Midbrain (tissue), 1 donor: ENCODE measurements at places on chromosomes 7 and 10.

DNA sequence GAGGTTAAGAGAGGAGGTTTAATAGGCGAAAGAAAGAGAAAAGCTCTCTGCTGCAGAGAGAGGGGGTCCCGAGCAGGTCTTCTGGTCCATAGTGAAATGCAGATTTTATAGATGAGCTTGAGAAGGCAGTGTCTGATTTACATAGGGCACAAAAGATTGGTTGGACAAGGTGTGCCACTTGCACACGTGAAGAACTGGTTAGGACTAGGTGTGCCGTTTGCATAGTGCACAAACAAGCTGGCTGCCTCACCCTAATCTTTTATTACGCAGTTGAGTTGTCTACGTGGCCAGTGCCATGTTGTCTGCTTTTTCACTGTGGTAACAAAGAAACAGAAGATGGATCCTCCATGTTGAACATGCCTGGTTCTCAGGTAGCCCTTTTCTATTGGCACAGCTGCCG is 82.6 kb downstream of the AMPH start:
- no peak for DNase-seq

DNA sequence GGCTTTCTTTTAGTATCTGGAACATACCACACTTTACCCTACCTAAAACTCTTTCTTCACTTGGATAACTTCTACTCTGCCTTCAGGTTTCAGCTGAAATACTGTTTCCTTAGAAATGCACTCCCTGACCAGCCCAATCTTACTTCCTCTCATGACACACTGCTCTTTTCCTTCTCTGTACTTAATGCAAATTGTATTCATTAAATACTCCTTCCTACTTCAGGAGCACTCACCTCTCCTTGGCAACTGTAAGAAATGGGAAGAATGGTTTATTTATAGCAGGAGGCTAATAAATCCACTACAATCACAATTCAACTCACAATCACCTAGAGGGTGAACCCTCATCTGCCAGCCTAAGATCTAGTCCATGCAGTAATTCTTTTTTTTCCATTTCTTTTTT is 15.2 kb downstream of the ZCWPW1 start:
- DNase-seq: no peak

- peak; percentile 37 for DNase-seq
These were observed 54.4 kb downstream of the MCMBP start for GRCh38 chr10:119817991-119818888.

DNA sequence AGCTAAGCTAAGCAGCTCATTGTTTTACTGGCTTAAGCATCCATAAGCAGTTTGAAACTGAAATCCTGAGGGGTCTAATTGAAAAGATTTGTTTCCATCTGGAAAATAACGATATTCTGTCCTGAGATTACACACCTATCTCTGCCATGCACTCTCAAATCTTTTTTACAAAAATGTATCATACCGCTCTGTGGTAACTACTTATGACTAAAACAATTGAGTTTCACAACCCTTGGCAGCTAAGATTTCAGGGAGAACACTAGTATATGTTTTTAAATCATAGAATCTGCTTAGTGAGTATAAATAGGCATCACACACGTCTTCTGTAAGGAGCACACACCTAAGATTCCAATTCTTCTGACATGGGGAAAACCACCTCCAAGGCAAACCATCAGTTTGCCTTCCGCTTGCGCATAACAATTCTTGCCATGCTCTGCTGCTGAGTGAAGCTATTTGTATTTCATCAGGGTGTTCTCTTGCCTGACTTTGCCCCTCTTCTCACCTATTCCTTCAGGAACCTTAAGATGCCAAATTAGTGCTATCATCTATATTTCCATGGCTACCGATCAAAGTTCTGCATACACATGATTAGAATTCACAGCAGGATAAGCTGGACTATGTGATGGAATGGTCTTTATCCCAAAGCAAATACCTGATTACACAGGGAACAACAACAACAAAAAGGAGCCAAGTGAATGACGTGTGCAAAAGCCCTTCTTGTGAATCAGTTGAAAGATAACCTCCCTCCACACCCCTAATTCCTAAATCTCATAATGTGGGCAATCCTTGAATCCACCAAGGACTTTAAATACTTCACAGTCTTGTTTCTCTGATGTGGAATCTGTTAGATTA is 40.9 kb downstream of the PRPF18 start:
- DNase-seq: no peak

GRCh38 chr10:3684891-3685290 is 100.1 kb downstream of the KLF6 start:
- DNase-seq: no peak

- DNase-seq: no peak
These were observed 62.3 kb downstream of the CREB5 start for GRCh38 chr7:28474640-28475039.

DNA sequence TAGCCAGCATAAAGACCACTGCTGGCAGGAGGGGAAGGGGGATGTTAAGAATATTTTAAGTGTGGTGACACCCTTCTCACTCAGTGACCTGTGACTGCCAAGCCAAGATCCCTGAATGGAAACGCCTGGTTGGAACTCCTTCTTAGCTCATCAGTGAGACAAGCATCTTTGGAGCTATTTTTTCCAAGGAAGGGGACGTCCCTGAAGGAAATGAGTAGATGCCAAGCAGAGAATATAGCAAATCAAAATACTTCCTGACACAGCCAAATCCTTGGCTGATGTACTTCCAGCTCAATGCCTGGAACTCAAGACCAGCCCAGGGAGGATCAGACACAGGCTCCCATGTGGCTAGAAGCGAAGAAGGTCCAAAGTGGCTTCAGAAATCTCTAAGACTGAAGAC is 82.2 kb downstream of the SORBS1 start:
- no peak for DNase-seq

GRCh38 chr7:55964261-55965099 is at the start of gene NIPSNAP2:
Gene NIPSNAP2 (plus strand): TSS chr7:55964585. CDS start chr7:55964610, 25 bp downstream.
- peak; percentile 65 for DNase-seq

- DNase-seq: no peak
These were observed 22.7 kb upstream of the AGFG2 start for GRCh38 chr7:100516135-100516812.

DNA sequence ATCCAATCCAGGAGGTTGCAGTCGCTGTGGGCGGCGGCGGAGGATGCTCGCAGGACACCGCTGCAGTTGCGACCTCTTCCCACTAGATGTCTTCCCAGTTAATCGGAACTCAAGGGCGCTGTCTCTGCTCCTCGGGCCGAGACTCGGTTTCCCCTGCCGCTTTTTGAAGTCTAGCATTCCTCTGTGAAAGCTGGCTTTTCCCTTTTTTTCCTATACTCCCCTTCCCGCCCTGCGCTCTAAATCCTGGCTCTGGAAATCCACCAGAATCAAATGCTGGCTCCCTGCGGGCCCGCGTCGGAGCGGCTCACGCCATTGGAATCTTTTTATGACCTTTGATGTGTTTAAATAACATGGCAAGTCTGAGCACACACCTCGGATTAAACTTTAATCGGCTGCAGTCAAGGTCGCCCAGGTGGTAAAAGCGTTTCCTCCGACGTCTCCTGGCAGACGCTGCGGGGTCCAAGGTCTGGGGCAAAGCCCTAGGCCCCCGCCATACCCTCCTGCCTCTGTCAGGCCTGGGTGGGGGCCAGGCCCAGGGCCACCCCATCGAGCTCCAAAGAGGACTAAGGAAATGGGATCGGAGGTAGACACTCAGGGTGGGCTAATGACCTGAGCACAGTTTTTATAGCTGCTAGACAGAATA is 10.7 kb upstream of the HOXA13 start:
- peak; percentile 4 for DNase-seq

DNA sequence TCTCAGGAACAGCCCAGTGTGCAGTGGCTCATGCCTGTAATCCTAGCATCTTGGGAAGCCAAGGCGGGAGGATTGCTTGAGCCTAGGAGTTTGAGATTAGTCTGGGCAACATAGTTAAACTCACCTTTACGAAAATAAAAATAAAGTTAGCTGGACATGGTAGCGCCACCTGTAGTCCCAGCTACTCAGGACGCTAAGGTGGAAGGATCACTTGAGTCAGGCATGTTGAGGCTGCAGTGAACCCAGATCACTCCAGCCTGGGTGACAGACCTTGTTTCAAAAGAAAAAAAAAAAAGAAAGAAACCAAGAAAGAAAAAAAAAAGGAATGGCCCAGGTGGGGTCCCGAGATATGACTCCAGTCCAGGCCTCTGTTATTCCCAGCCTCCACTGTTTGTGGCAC is 96.6 kb downstream of the SLC25A13 start:
- DNase-seq: no peak

GRCh38 chr7:85186521-85187241 is at the start of gene SEMA3D:
Gene SEMA3D (minus strand): TSS chr7:85187056. CDS start chr7:85121891, 65,165 bp downstream.
- peak; percentile 84 for DNase-seq

- DNase-seq: no peak
These were observed 88.0 kb downstream of the CPED1 start for GRCh38 chr7:121076350-121077164.

- no peak for DNase-seq
These were observed 17.2 kb downstream of the MMS19 start for GRCh38 chr10:97481071-97481470.

GRCh38 chr7:17406738-17407137 is 108.3 kb downstream of the AHR start:
- DNase-seq: no peak

DNA sequence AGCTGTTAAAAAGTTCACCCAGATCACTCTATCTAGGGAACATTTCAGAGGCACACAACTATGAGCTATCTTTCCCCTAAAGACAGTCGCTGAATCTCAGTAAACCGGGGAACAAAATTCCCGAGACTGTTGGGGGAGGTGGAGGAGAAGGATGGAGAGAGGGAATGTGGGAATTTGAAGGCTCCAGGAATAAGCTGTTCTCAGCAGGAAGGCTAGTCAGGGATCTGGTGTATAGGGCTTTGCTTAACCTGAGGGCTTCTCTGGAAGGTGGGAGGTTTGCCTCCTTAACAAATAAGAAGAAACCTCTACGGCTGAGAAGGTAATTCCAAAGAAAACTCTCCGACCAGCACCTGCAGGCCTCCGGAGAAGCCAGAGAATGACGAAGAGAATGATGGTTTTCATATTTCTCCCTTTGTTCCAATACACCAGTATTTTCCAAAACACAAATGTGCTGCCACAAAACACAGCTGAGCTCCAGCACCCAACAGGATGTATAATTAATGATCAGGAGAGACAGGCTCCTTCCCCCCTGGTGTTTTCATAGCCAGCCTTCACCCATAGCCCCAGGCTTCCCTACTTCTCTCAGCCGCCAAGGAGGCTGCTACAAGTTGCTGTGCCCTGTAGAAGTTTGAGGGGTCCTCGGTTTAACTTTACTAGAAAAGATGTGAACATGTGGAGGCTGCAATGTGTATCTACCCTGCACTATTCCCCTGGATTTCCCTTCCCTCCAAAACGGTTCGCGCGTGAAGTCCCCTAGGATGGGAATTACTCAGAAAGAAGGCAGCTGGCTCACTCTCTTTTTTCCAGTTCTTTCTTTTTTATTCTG is 2.0 kb downstream of the KCNMA1 start:
- DNase-seq: no peak

- no peak for DNase-seq
These were observed 35.0 kb downstream of the LAMB4 start for GRCh38 chr7:108094933-108095710.

DNA sequence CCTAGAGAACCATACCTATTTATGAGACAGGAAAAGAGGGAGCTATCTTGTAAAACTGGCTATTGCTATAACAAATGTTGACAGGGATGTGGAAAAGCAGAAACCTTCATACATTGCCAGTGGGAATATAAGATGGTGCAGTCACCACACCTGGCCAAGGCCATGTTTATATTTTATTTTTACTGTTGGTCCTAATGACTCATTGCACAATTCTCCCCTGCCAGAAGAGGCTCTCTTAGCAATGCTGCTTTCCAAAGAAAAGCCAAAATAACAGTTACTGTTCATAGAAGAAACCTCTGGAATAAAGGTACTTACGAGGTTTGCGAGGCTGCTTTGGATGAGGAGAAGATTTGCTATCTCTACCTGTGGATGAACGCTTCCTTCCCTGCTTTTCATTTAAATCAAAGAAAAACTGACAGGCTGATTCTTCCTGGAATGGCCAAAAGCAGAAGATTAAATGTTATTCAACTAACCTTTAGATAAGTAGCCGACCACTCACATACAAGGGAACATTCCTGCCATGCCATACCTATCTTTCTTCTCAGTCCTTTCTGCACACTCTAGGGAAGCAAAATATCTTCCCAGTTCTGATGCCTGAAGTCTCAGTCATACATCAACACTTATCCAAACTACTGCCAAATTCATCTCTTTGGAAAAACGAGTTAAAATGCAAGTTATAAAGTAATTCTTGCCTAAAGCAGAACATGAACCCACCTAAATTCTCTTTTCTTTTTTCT is 16.3 kb upstream of the CHUK start:
- no peak for DNase-seq

GRCh38 chr10:8076933-8077332 is 22.4 kb downstream of the GATA3 start:
- DNase-seq: no peak

DNA sequence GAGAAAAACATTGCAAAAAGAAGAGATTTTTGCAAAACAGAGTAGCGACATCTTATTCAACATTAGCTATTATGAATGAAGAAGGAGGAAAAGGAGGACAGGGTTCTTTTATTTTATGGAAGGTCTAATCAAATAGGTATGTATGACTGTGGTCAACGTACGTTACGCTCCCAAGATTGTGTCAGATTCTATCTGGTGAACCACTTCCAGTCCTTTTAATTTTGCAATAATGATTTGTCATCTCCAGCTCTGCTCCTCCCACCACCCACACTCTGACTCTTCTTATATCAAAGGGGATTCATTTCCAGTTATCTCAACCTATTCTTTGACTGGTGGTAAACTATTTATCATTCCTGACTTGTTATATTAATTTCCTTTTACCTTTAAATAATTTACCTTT is 259.9 kb downstream of the CACNA2D1 start:
- no peak for DNase-seq

GRCh38 chr10:75648351-75648750 is 216.9 kb downstream of the LRMDA start:
- no peak for DNase-seq

GRCh38 chr7:106345421-106346166 is 60.8 kb upstream of the NAMPT start:
- no peak for DNase-seq

DNA sequence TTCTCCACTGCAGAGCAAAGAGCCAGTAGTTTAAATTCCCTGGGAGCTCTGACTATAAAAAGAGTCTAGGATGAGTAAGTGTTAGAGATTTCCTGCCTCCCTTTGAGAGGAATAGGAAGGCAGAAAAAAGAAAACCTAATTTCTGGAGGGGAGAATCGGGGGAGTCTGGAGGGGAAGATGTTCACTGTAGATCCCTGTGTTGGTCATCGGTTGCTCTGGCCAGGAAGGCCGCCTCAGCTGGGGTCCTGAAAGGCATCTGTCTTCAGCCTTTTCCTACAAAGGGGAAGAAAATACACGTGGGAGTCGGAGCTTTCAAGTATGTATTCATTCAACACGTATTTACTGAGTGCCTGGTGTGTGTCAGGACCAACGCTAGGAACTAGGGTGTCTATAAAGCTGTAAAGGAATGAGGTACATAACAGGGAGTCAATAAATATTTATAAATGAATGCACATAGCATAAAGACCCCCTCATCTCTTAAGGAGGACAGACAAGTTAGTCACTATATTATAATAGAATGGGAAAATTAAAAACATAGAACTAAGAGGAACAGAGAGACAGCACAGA is 101.1 kb downstream of the ICA1 start:
- no peak for DNase-seq

GRCh38 chr10:2094171-2094570 is 356.8 kb upstream of the ADARB2 start:
- DNase-seq: no peak

- DNase-seq: no peak
These were observed 35.1 kb downstream of the RNF32 start for GRCh38 chr7:156675721-156676120.

GRCh38 chr10:131816941-131817700 is 83.7 kb upstream of the PPP2R2D start:
- DNase-seq: no peak
